ENCODE measurements at places on chromosomes 4 and X.
A peak's percentile ranks its signal among the peaks of the same experiment; 100 is the strongest.

GRCh38 chr4:26010304-26010703 is 96.3 kb downstream of the SMIM20 start:
- no peaks in the 10 kb centered on the region for H3K4me1 ChIP-seq
- DNase-seq, result no peak
- no peak overlapping the region for H3K4me3 ChIP-seq
- peaks cover 15% of the 10 kb centered on the region for H3K27me3 ChIP-seq
- no peak overlapping the region for H3K27ac ChIP-seq

DNA sequence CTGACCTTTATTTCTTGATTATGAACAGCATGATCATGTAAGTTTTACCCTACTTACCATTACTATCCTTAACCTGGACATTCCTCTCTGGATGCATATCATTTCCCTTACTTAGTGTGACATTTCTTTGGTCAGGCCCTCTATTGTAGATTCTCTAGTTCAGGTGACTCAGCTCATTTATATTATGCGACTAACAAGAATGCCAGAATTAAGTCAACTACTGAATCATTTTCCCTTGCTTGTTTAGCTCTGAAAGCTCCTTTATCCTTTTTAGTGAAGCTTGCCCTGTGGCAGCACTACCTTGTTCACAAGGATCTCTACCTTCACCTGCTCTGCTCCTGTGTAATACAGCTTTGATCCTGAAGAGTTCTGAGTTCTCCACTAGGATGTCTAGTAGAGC is 15.1 kb upstream of the UGT2B17 start:
- H3K27me3 ChIP-seq, result peaks cover 1% of the 10 kb centered on the region
- H3K4me3 ChIP-seq, result no peak overlapping the region
- H3K27ac ChIP-seq, result no peak overlapping the region
- H3K36me3 ChIP-seq, result no peaks in the 10 kb centered on the region
- DNase-seq, result no peak

DNA sequence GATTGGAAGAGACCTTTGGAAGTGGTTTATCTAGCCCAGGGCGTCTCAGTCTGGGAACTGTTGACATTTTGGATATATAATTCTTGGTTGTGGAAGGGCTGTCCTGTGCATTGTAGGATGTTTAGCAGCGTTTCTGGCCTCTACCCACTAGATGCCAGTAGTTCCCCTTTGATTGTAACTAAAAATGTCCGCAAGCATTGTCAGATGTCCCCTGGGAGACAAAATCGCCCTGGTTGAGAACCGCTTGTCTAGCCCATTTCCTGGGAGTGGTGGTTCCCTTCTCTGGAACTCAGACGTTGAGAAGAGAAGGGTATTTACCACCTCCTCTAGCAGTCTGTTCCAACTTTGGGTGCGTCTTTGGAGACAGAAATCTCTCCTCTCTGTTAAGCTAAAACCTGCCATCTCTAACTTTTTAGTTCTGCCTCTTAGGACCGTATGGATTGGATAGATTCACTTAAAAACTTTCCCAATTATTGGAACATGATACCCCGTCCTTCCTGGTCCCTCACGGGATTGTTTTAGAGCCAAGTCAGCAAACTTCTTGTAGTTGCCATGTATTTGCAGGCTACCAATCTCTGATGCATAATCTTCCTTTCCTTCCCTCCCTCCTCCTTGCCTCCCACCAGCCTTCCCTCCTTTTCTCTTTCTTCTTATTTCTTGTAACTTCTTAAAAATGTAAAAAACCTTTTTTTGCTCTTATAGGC is 13.9 kb downstream of the TMEM165 start:
- no peak overlapping the region for H3K27ac ChIP-seq
- H3K27me3 ChIP-seq, result no peaks in the 10 kb centered on the region
- DNase-seq, result no peak
- no peak overlapping the region for H3K4me3 ChIP-seq
- peaks cover 32% of the 10 kb centered on the region for H3K4me1 ChIP-seq

GRCh38 chr4:10175626-10176025 is 59.0 kb upstream of the WDR1 start:
- peaks cover 2% of the 10 kb centered on the region for H3K4me1 ChIP-seq
- DNase-seq, result no peak
- no peaks in the 10 kb centered on the region for H3K36me3 ChIP-seq

DNA sequence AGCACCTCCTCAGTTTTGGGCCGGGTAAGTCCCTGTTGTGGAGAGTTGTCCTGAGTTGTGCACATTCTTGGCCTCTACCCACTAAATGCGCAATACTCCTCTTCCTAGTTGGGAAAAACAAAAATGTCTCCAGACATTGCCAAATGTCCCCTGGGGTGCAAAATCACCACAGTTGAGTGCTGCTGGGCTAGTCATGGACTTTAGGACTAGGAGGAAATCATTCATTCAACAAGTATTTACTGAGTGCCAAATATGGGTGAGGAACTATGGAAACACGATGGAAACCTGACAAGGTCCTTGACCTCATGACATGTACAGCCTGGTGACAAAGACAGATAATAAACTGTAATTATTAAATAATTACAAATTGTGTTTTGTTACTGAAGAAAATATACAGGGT is 71.6 kb downstream of the STX18 start:
- no peak for DNase-seq
- H3K27ac ChIP-seq, result no peak overlapping the region
- no peaks in the 10 kb centered on the region for H3K27me3 ChIP-seq
- no peak overlapping the region for H3K4me3 ChIP-seq
- H3K36me3 ChIP-seq, result peaks cover 41% of the 10 kb centered on the region
- H3K4me1 ChIP-seq, result peaks cover 11% of the 10 kb centered on the region

DNA sequence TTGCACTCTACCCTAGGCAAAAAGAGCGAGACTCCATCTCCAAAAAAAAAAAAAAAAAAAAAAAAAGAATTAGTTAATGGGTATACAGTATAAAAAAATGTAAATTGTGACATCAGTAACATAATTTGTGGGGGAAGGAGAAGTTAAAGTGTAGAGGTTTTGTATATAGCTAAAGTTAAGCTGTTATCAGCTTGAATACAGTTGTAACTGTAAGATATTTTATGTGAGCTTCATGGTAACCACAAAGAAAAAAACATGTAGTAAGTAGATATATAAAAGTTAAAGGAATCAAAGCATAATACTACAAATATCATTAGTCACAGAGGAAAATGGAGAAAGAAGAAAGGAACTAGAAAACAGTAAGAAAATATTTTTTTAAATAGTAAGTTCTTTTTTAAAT is 53.2 kb upstream of the EPGN start:
- H3K4me3 ChIP-seq, result no peak overlapping the region
- no peaks in the 10 kb centered on the region for H3K4me1 ChIP-seq

DNA sequence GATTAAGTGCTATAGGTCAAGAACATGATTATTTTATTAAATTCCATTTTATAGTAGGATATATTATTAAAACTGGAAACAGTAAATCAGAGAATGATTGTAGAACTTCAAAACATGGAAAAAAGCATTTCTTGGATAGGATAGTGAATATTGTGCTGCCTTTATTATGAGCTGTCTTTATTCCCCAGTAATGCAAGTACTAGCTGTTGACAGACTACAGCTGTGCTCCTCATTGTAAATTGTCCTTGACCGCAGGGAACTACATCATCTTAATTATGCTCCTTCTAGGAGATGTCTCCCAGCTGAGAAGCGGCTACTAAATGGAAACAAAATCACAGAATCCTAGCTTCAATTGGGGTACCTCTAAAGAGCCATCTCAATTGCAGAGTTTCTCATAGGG is 1457.2 kb upstream of the PCDH7 start:
- H3K27ac ChIP-seq, result no peak overlapping the region
- H3K4me1 ChIP-seq, result no peaks in the 10 kb centered on the region
- no peaks in the 10 kb centered on the region for H3K36me3 ChIP-seq
- no peak for DNase-seq
- H3K27me3 ChIP-seq, result no peaks in the 10 kb centered on the region

- no peak overlapping the region for H3K4me3 ChIP-seq
- peak; percentile 41 for DNase-seq
- H3K36me3 ChIP-seq, result peaks cover 7% of the 10 kb centered on the region
- peaks cover 21% of the 10 kb centered on the region for H3K4me1 ChIP-seq
- peak overlapping the region; percentile 7 for H3K27ac ChIP-seq
Observed at GRCh38 chrX:136193771-136194170, 46.4 kb downstream of the FHL1 start.

DNA sequence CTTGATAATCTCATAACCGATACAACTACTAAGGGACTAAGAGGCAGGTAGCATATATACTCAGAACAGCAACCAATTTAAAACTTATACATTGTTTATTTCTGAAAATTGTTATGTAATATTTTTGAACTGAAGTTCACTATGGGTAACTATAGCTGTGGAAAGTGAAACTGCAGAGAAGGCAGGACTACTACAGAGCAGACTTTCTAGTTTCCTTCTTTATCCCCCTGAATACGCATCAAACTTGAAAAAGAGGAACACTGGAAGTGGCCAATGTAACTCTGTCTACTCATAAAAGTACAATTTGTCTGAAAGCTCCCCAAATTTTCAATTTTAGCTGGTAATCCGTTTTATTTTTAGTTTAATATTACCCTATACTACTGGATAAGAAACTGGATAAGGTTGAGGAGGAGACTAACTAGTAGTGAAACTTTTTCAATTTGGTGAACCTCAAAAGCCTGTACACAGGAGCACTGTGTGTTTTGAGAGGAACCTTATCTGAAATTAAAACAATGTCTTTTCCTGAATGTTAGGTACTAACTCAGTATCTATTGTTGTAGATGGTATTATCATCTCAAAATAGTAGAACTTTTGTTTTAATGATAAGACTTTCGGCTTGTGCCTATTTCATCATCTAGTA is 225.8 kb downstream of the GABRG1 start:
- no peak overlapping the region for H3K4me3 ChIP-seq
- H3K36me3 ChIP-seq, result no peaks in the 10 kb centered on the region
- H3K27me3 ChIP-seq, result no peaks in the 10 kb centered on the region
- DNase-seq, result no peak
- H3K4me1 ChIP-seq, result no peaks in the 10 kb centered on the region
- H3K27ac ChIP-seq, result no peak overlapping the region

GRCh38 chrX:109889289-109890006 is 113.5 kb upstream of the TMEM164 start:
- H3K4me3 ChIP-seq, result no peak overlapping the region
- DNase-seq, result no peak
- no peaks in the 10 kb centered on the region for H3K36me3 ChIP-seq
- H3K27ac ChIP-seq, result no peak overlapping the region

DNA sequence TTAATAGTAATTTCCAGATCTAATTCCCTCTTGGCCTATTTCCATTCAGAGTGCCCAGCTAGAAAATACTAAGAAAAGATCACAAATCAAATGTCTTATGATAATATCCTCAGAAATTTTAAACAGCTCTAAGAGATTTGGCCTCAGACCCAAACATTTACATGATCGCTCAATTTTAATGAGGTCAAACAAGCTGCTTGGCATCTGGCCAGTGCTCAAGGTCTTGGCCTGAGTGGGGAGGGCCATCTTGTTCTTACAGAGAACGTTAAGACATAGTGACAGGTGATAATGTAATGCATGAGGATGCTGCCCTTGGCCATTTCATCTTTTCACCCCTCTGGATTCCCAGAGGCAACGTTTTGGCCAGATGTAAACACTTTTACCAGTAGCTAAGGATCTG is 159.2 kb upstream of the SLC7A11 start:
- no peak overlapping the region for H3K27ac ChIP-seq
- H3K4me1 ChIP-seq, result no peaks in the 10 kb centered on the region
- H3K4me3 ChIP-seq, result no peak overlapping the region
- H3K36me3 ChIP-seq, result no peaks in the 10 kb centered on the region
- no peak for DNase-seq

DNA sequence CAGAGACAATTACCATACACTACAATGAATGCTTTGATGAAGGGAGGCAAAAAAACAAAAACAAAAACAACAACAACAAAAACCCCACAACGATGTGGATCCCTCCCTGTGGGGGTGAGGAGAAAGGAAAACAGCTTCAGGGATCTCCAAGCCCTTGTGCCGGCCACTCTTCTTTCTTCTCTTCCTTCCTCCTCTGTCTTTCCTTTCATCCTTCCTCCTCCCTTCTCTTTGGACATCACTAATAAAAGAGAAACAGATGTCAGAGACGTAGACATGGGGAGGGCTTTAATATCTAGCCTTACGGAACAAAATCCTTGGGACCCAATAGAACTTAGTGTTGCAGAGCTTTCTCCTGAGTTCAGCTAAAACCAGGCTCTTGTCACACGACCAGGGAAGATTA is 18.8 kb upstream of the STX18 start:
- no peak overlapping the region for H3K4me3 ChIP-seq
- no peak overlapping the region for H3K27ac ChIP-seq
- no peak for DNase-seq
- no peaks in the 10 kb centered on the region for H3K27me3 ChIP-seq

DNA sequence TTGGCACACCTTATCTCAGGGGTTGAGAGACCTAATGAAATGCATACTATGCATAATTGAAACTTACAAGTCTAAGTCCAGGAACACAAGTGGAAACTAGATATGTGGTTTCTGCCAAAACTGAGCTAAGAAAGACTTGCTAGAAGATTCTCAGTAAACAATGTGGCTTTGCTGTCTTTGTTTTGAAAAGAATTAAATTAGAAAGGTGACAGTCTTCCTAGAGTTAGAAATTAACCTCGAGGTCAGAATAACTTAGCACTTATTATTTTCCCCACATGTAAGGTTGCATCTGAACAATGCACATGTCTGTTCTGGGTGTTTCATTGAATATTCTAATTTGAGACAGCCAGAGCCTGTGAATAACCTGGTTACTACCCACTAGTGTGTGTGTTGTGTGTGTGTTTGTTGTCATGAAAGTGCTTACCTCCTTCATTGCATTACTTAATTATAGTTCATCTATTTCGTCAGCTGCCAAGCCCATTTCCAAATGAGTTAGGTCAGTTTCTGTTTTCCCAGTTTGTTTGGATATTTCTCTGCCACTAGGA is 1.5 kb downstream of the EREG start:
- H3K4me1 ChIP-seq, result peaks cover 10% of the 10 kb centered on the region
- DNase-seq, result no peak
- H3K27ac ChIP-seq, result no peak overlapping the region
- H3K4me3 ChIP-seq, result no peak overlapping the region
- peaks cover 27% of the 10 kb centered on the region for H3K27me3 ChIP-seq

DNA sequence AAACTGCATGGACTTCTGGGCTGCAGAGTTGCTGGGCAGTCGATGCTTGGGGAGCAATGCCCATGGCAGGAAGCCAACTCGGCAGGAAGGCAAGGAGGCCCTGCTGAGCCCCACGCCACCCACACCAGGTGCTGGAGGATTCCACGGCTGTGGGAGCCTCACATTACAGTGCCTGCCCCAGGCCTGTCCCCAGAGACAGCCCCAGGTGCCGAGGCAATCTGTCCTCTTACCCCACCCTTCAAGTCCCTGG is 53.9 kb downstream of the HMX1 start:
- no peaks in the 10 kb centered on the region for H3K36me3 ChIP-seq
- H3K27ac ChIP-seq, result no peak overlapping the region
- H3K27me3 ChIP-seq, result peaks cover 4% of the 10 kb centered on the region
- H3K4me3 ChIP-seq, result no peak overlapping the region
- H3K4me1 ChIP-seq, result no peaks in the 10 kb centered on the region
- no peak for DNase-seq

DNA sequence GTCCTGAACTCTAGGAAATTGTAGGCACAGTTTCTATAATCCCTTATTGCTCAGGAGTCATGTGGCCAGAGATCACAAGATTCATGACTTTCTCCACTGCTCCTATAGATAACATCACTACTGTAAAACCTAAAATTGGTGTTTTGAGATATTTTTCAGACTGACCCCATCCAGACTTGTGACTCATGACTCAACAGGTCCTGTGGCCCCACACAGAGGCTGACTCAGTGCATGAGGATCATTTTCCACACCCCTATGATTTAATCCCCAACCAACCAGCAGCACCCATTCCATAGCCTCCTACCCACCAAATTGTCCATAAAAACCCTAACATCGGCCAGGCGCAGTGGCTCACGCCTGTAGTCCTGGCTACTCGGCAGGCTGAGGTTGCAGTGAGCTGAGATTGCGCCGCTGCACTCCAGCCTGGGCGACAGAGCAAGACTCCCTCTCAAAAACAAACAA is 13.2 kb upstream of the XIAP start:
- peaks cover 2% of the 10 kb centered on the region for H3K27me3 ChIP-seq
- no peak overlapping the region for H3K27ac ChIP-seq
- no peaks in the 10 kb centered on the region for H3K36me3 ChIP-seq
- H3K4me1 ChIP-seq, result no peaks in the 10 kb centered on the region
- DNase-seq, result no peak
- H3K4me3 ChIP-seq, result no peak overlapping the region
